ENCODE measurements at places on chromosomes 2 and 18.

DNA sequence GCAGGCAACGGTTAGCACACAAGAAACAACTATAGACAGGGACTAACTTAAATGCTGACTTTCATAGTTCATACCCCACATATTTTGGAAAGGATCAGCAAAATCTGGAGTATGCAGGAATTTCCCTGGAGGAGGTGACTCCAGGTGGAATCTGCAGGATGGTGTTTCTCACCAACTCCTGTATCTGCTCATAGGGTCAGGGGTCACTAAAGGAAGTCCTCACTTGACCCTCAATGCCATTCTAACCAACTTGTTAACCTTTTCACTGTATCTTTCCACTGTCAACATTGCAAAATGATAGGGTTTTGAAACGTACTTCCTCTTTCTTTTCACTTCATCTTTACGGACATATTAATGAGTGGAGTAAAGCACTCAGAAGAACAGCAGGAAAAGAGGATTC lies 207.0 kb upstream of the CXCR4 start:
- DNase-seq: no peak

GRCh38 chr2:43387092-43388062 lies 161.0 kb upstream of the ZFP36L2 start:
- DNase-seq: no peak

DNA sequence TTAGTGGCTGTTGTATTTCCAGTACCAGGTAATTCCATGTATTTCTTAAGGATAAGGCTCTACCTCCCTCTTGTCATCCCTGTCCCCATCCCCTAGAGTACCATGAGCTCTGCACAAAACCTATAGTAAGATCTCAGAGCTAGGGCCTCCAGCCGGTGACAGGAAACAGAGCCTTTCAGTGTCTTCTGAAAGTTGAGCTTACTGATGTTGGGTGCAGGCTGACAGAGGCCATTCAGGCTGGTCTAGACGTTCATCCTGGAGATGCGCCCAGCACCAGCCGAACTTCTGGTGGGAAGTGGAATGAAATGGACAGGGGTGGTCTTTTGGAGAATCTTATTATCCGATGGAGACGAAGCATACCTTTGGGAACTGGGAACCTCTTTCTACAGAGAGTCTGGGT lies 16.7 kb upstream of the LYPD6B start:
- no peak for DNase-seq

DNA sequence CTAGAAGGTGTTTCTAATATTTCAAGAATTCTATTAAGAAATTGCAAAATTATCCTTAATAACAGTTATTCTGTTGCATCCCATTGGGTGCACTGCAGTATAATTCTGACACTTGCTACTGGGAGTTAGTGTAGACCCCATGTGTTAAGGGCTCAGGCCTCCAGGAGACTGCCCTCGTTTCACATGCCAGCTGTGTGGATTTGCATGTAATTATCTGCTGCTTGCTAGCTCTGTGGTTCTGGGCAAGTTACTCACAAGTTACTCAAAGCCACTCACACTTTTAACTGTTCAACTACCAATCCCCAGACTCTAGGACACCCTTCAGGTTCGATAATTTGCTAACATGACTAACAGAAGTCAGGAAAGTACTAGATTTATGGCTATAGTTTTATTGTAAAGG lies 38.6 kb downstream of the ST6GAL2 start:
- DNase-seq: no peak

- no peak for DNase-seq
Observed at GRCh38 chr2:212995920-212996319, 155.5 kb downstream of the IKZF2 start.

GRCh38 chr2:127080938-127081755 lies 25.8 kb downstream of the BIN1 start:
- no peak for DNase-seq

GRCh38 chr2:191831410-191831994 lies 15.4 kb downstream of the CAVIN2 start:
- DNase-seq: no peak

DNA sequence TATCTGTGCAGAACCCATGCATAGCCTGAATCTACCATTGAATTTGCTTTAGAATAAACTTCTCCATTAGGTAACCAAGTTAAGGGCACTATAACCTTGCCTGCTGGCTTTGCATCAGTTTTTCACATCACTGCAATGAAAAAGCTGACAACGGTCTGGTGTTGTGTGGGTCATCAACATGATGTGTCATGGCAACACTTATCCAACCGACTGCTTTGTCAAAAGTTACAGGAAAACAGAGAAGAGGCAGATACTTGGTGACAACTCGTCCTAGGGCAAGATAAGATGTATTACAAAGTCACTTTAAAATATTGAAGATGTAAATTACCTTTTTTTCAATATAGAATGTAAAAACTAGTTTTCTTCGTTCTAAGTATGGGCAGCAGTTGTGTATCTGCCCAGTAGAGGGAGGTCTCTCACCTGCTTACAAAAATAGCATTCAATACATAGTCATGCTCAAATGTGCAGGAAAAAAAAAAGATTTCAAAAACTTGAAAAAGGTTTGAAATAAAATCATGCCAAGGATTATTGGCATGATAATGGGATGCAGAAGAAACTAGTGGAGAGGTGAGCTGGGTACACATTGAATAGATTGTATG lies 96.3 kb downstream of the EVA1A start:
- no peak for DNase-seq

DNA sequence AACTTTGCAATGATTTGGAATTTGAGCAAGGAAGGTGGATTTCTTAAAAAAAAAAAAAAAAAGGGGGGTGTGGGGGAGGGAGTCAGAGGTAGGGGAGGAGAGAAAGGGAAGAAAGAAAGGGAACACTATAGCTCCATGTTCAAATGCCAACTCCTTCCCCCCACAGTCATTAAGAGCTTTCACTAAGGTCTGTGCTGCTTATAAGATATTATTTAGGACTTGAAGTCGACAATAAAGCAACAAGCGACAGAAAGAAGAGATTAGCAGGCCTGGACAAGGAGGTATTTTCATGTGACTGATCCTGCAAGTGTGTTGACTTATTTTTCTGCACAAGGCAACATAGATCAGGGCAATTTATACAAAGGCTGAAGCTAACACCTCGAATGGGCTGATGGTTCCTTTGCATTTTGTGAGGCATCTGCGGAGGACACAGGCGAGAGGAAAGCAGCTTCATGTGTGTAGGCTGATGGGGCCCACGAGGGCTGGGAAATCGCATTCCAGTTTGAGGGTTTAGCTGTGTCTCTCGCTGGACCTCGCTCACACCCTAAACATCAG lies 382.0 kb downstream of the SOX11 start:
- DNase-seq: no peak

DNA sequence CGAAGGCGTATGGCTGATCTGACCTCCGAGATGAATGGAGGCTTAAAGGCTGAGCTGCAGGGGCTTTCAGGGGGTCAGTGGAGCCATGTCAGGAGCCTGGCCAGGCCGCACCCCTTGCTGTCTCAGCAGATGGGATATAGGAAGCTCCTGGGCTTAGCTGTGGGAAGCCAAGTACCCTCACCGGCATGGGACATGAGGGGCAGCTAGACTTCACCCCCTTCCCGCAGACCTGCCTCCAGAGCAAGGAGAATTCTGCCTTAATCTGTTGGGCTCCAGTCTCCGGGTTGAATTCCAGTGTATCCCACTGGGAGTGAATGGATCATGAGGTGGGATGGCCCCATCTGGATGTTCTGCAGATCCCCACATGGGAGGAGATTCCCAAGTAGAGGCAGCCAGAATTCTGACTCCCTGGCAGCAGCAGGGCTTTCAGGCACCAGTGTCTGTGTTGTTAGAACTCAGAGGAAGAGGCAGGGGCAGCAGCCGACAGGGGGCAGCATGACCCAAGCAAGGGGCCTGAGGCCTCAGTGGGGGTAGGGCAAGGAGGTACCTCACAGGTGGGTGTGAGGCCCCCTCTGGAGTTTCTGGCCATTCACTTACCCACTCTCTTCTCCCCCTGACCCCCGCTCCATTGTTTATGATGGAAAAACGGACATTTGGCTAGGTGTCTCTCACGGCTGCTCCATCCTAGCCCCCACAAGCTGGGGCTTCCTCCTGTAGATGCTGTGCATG lies 19.1 kb downstream of the CAPG start:
- no peak for DNase-seq

GRCh38 chr2:226669905-226670304 lies 129.7 kb downstream of the IRS1 start:
- DNase-seq: no peak

DNA sequence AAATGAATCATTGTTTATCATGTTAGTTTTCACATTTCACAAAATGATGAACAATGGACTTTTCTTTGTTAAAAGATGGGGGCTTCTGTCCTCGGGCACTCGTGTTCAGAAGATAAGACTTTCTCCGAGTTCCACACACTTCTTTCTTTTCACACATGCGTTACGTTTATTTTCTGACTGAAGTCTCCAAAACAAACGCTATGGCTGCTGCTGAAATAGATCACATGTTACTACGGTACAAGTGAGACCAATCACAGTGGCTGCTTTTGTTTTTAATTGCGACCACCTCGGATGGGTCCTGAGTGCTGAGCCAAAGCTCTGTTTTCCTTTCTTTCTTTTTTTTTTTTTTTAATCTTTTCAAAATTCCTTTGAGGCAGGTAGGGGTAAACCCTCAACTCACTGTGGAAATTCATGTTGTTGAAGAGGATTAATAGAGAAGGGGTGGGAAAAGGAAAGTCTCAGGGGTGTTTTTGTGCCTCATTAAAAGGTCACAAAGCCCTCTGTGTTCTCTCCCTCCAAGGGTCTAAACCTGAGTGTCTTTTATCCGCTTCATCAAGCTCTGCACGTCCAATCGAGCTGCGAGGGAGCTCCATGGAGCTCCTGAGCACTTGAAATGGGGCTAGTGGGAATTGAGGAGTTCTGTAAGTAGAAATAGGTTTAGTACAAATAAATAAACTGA lies 48.2 kb downstream of the ARL4C start:
- no peak for DNase-seq

- no peak for DNase-seq
Observed at GRCh38 chr2:641164-641871, 35.9 kb downstream of the TMEM18 start.

- DNase-seq: no peak
Observed at GRCh38 chr2:229620289-229620688, 94.1 kb downstream of the DNER start.

DNA sequence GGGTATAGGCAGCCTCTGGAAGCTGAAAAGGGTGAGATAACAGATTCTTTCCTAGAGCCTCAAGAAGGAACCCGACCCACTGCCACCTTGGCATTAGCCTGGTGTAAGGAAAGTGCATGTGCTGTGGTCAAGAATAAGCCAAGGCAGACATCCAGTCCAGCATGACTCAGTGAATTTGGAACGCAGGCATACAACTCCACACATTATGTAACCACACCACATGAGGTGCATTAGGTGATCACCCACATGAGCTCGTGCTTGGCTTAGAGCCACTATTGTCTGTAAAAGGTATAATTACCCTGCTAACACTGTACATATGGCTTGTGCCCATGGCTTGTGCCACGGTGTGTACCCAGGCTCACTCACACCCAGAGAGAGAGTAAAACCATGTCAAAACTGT lies 583.7 kb upstream of the HNMT start:
- no peak for DNase-seq

GRCh38 chr18:22185273-22185672 lies 15.9 kb downstream of the GATA6 start:
- DNase-seq: no peak

DNA sequence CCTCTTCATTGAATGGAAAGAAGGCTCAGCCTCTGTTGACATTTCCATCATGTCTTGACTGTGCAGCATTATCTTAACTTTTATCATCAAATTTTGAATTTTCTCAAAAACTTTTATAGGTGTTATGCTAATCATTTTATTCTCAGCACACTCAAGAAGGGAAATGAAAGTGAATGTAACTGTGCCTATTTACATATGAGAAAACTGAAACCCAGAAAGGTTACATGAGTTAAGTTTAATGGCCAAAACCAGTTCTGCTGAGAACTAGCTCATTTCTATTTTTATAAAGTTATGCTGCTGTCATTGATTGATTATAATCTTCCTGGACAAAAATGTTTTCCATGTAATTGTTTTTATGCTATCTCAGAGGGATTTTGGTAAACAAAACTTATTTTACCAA lies 618.8 kb upstream of the NRXN1 start:
- DNase-seq: no peak

DNA sequence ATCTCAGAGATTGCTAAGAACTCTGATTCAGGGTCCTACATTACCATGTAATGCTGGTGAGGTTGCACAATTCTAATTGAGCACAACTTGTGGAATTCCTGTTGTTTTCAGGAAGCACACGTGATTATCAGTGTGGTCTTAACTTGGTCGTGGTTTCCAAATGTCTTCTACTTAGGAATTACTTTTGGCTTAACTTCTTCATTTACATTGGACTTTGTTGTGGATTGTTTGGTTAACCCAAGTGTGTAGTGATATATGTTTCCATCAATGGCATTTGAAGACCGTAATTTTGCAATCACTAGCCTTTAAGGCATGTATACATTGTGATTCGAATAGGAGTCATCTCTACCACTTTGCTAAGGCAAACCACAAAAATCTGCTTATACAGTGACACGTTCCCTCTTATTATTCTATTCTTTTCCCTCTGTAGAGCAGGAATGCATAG lies 373.3 kb downstream of the IRS1 start:
- no peak for DNase-seq

GRCh38 chr18:10094154-10094553 lies 180.3 kb downstream of the VAPA start:
- no peak for DNase-seq

- DNase-seq: no peak
Observed at GRCh38 chr2:44777537-44777936, 164.0 kb upstream of the SIX3 start.

- no peak for DNase-seq
Observed at GRCh38 chr2:7566382-7566881, 649.2 kb downstream of the RNF144A start.

- no peak for DNase-seq
Observed at GRCh38 chr2:19574778-19575260, 216.4 kb upstream of the OSR1 start.

DNA sequence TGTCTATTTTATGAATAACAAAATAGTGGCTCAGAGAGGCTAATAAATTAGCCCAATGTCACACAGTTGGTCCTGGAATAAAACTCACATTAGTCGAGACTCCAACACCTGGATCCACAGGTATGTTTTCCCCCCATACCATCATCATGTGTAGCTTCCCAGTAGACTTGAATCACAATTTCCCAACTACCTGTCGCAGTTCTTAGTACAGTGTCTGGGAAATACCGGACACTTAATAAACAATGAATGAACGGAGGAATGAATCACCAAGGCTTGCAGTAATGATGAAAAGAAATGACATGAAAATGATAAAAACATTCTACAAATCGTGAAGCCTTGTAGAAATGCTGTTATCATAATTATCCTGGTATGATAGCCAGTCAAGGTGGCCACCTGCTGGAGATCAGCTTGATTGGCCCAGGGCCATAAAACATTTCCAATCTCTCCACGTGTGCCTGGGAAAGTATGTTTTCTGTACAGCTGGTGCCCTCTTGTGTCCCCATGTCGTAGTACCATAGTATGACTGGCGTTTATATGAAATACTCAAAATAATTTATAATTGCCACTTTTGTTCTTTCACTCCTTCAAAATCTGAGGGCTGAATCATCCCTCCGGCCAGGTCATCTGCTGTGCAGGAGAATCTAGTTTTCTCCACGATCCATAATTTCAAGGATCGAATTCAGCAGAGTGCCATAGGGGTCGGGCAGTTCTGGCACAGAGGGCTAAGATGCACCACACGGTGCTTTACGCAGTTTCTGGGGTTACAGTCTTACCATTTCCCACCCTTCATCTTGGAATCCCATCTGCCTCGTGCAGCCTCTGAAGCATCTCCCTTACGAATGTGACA lies 95.4 kb downstream of the LAMA1 start:
- DNase-seq: no peak

- DNase-seq: no peak
Observed at GRCh38 chr2:185012643-185013042, 414.3 kb downstream of the ZNF804A start.

- DNase-seq: no peak
Observed at GRCh38 chr18:42893977-42894376, 221.5 kb downstream of the RIT2 start.

Measured in esophagus squamous epithelium (tissue), 5 donors.